ENCODE measurements at places on chromosomes 7 and 10.
A peak's percentile ranks its signal among the peaks of the same experiment; 100 is the strongest.

- DNase-seq = no peak
Observed at GRCh38 chr10:18557960-18558359, 93.4 kb downstream of the NSUN6 start.

GRCh38 chr10:116796910-116797513, 52.3 kb upstream of the ENO4 start:
- DNase-seq = peak; percentile 86

- DNase-seq = no peak
Observed at GRCh38 chr10:121133901-121134300, 282.7 kb downstream of the WDR11 start.

DNA sequence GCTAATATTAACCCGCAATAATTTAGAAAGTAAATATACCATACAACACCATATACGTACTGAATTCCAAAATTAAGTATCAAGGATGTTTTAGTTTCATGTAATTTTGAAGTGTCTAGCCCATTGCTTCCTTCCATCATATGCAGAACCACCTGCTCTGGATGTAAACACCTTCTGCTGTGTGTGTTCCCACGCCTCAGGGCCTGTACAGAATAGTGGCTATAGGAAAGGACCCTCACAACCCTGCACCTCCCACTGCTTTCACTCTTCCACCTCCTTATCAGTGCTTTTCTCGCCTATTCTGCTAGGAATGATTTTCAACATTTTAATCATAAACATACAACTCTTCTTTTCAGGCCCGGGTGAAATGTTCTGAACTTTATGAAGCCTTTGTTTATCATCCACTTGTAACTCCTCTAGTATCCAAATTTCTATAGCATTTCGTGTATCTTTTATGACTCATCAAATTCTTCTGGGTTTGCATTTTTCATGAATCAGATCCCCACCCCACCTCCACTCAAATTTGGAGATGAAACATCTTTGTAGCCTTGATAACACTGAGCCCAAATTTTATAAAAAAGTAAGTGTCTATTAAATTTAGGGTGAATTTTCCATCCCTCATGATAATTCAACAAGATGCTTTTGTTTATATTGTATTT, 1106.8 kb upstream of the C7orf33 start:
- no peak for DNase-seq

DNA sequence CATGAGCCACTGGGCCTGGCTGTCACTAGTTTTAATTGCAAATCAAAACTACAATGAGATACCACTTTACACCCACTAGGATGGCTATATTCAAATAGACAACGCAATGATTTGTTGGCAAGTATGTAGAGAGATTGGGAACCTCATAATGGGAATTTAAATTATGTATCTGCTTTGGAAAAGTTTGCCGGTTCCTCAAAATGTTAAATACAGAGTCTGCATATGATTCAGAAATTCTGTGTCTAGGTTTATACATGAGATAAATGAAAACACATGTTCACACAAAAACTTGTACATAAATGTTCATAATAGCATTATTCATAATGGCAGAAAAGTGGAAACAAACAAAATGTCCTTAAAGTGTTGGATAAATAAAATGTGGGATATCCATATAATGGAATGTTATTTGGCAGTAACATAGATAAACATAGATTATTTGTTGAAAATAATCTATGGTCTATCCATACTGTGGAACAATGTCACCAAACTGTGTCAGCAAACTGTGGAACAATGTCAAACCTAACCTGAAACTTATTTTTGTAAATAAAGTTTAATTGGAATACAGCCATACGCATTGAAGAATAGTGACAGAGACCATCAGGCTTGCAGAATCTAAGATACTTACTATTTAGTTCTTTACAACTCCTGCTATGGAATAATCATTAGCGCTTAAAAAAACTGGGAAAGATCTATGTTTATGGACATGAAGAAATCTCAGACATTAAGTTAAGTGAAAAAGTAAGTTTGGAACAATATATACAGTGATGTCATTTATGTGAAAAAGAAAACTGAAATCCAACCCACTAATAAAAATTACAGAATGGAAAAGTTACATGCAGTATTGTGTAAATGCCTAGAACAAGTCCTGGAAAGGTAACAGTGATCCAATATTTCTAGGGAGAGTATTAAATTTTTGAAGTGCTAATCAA, 70.9 kb downstream of the CCDC7 start:
- DNase-seq = no peak

DNA sequence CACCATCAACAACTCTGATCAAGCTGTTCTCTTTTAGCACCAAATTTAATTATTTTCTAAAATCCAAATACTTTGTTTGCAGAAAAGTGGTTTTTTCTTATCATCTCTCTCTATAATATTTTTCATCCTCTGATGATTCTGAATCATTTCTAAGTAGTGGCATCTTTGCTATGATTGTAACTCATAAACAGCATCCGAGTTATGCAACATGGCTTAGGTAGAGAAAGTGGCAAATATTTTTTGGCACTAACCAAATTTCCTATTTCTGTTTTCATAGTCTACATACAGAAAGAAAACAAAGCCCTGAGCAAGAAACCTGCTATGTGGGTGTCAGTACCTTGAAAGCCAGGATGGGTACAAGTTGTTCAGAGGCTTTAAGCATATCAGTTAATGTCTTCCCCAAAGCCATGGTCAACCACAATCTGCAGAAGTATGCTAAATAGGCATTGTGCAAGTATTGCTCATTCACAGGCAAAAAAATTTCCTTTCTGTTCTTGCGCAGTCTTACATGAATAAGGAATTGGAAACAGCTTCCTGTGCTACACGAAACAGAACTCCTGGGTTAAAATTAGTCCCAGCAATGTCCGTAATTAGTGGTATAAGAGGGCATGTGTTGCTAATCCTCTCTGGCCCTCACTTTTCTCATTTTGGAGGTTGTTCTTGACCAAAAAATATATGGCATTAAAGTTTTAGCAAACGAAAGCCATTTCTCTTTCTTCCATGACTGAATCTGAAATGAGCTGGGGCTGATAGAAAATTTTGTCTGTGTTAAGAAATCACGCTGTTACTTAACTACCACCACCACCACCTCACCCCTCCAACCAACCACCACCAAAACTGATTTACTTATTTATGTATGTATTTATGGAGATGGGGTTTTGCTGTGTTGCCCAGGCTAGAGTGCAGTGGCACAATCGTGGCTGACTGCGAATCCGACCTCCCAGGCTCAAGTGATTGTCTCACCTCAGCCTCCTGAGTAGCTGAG, 325.6 kb upstream of the MAGI2 start:
- DNase-seq = no peak

GRCh38 chr7:27704422-27705199, 35.4 kb upstream of the TAX1BP1 start:
- no peak for DNase-seq

DNA sequence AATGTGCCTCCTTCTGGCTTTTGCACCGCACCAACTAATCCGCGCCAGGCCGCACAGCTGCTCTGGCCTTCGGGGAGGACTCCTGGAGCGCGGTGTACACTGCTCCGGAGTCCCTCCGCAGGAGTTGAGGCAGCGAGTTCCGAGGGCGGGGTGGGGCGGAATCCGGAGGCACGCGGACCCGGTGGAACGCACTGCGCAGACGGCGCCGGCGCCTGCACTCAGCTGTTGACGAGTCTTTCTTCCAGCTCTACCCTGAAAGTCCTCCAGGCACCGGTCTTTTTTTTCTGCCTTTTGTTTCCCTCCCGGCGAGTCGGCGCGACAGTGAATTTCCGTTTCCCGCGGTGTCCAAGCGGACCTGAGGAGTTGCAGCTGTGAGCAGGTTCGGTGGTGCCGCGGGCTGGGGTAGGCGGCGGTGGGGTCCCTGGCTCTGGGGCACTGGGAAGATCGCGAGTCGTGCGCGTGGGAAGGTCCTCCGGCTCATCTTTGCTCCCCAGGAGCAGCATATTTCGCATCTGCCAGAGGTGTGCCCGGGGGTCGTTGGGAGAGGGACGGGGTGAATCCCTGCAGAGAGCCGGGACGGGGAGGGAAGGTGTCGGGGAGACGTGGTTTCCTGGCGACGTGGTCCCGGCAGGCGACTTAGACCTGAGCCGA, 44.1 kb downstream of the SFTPD start:
- peak; percentile 79 for DNase-seq

- no peak for DNase-seq
Observed at GRCh38 chr7:136594739-136595144, 273.7 kb upstream of the CHRM2 start.

DNA sequence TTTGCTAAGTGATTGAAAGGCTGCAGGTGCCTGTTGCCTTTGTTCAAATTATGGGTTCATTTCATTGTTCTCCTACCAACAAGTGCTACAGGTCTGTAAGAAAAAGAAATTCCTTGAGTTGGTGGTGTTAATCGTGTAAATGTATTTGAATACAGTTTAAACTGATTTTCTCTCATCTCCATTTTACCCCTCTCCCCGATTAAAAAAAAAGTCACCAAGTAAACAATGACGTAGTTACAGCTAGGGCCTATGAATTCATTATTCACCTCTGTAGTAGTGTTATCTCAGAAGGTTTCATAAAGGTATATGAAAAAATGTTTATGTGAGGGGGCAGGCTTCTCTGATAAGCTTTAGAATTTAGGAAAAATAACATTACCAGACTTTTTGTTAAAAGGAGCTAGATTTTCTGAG, 1.1 kb downstream of the REEP3 start:
- no peak for DNase-seq

DNA sequence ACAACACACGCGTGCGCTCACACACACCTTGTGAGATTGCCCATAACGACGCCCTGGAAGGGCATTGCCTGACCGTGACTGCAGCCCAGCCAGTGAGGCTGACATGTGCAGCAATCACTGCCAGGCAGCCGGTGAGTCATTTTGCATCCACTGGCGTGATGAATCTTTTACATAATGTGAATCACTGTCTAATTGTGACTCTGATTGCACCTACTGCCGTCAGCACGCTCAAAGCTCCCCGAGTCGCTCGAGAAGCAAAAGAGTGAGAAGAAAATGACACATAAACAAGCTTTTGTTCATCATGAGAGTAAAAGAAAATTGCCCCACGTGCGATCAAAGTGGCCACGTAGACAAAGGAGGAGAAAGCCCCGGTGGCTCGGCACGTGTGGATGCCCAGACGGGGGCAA, 117.4 kb upstream of the PFKP start:
- DNase-seq = peak; percentile 85

- no peak for DNase-seq
Observed at GRCh38 chr7:92748495-92748894, 87.9 kb downstream of the CDK6 start.

DNA sequence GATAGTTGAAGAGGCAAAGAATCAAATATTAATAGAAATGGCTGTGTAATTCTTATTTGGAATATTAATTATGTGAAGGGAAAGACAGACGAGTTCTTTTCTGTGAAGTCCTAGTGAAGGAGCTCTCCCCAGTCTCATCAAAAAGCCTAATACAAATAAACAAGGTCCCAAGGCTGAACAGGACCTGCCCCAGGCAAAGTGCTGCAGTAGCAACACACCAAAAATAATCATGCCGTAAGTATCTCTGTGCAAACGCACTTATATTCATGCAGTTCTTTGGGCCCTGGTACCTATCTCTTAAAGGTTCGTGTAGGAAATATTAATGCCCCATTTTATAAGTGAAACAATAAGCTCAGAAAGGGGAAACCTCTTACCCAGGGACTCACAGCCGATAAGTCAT, 12.2 kb upstream of the CHST15 start:
- DNase-seq = no peak

DNA sequence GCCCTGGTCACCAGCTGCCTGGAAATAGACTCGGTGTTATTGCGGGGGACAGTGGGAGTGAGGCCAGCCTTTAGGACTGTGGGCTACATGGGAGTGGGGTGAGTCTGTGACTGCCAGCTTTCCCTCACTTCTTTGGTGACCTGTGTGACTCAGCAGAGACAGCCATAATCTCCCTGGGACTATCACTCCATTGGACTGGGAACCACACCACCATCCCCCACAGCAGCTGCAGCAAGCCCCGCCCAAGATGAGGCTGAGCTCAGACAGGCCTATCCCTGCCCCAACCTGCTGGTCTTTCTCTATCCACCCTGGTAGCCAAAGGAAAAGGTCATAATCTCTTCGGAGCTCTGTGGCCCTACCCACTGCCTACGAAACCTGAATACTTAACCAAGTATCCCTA, 263.2 kb downstream of the FZD1 start:
- DNase-seq = no peak

DNA sequence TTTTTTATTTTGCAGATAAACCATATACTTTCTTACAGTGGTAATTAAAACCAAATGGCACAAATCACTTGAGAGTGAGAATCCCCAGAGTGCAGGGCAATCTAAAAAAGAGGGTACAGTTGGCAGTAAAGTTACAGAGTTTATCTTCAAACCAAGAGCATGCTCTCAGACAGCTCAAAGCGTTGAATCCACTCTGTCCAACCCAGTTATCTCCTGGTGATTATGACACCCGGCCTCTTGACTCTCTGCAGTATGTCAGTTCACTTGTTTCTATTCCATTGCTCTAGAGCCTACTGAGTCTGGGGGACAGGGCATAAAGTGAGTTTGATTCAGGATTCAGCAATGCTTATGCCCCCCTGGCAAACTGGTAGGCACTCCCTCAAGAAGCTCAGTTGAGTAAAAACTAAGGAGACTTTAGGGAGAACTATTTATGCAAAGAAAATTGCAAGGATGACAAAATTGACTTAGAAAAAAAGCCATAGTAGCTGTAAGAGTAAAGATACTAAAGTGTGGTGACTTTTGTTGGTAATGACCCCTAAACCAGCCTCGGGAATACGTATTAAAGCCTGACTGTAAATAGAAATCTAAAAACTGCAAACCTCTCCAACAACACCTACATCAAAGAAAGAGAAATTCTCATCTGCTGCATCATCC, 55.5 kb downstream of the COL1A2 start:
- no peak for DNase-seq

DNA sequence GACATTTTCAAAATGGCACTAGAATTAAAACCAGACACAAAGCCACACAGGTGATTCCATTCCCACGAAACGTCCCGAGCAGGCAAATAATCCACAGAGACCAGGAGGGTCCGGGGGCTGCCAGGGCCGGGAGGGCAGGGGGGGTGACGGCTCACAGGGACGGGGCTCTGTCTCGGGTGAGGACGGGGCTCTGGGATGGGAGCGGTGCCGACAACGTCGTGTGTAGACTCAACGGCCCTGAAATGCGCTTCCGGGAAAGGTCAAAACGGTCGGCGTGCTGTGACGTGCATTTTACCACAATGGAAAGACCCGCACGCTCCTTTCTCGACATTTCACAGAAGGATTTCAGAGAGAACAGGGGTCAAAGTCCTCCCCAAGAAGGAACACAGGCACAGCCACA, 63.3 kb upstream of the PDGFA start:
- DNase-seq = peak; percentile 74

All from activated effector memory CD4-positive, alpha-beta T cell treated with anti-CD3 and anti-CD28 coated beads, Interleukin-2, amount 50 U/mL, for 16 hours (primary cell).